ENCODE measurements at places on chromosomes 11 and 22.

GRCh38 chr11:6602096-6602940, 1.1 kb downstream of the RRP8 start:
- no peak for DNase-seq

DNA sequence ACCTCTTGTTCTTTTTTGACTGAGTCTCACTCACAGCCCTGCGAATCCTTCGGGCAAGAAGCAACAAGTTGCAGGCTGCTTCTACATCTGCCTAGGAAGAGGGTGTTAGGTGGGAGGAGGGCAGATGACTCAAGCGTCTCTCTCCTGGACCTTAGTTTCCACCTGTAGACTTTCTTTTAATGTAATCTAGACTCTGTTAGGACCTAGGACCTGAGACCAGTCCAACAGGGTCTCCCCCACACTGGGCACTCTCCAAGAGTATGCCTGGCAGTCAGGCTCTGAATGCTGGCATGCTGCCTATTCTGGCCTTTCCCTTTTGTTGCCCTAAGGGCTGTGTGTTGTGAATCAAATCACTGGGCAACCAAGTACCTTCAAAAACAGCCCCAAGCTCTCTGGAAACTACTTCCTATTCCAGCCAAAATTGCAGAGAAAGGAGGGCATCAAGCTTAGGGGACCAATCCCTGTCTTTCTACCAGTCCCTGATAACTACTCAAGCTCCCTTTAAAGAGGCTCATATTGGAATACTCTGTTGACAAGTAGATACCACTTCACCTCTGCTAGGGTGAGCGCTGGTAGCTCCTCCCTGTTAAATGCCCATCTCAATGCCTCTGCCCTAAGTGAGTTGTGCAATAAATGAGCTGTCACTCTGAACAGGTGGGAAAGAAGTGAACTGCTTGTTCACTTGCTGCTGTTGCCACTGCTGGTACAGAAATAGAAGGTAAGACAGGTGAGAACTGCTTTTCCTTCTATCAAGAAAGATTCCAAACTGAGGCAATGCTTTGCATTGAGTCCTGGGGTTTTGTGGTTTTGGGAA, at the start of gene BBOX1:
Gene BBOX1, plus strand, starts transcription at position 514 of the 814 bp plus-strand sequence. CDS start 14,616 bp downstream, outside the sequence.
- no peak for DNase-seq

DNA sequence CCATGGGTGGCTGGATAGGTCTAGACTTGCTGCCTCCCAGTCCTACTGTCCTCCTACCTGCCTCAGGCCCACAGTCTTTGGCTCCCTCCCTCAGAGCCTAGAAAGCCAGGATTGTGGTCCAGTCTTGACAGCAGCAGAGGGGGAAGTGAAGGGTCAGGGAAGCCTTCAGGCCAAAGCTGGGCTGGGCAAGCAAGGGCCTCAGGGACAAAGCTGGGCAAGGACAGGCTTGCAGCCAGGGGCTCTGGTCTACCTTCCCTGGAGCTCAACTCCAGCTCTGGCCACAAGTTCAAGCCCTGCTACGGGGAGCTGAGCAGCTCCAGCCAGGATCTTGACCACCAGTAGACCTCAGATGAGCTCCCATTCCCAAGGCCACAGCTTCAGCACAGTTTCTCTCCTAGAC, 14.9 kb downstream of the LMO1 start:
- DNase-seq = no peak

DNA sequence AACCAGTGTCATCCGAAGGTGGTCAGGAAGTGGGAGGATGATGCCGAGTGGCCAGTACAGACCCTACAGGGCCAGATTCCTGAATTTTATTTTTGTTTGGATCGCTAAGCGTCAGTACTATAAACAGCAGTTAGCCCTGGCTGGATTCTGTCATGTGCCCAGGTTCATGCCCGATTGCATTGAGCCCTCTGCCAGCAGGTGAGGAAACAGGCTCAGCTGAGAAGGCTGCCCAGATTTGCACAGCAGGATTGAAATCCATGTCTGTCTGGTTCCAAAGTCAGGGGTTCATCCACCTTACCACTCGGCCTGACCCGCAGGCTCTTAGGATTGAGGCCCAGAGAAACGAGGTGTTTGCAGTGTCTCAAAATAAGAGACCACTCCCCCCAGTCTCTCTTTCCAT, 9.1 kb upstream of the TBC1D22A start:
- no peak for DNase-seq

DNA sequence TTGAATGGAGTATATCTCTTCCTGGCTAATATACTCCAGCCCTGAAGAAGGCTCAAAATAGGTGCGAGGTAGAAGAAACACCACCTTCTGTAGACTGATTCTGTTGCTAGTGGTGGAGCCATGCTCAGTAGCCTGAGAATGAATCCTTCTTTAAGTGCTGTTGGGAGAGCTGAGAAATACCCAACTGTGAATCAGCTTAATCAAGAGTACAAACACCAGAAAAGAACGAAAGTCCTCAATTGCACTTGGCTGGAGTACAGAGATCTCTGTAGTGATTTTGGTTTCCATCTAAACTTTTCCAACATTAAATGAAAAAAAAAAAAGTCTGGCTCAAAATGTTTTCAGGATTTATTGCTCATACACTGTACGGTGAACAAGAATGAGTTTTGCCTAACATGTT, 619.1 kb downstream of the METTL15 start:
- DNase-seq = no peak

DNA sequence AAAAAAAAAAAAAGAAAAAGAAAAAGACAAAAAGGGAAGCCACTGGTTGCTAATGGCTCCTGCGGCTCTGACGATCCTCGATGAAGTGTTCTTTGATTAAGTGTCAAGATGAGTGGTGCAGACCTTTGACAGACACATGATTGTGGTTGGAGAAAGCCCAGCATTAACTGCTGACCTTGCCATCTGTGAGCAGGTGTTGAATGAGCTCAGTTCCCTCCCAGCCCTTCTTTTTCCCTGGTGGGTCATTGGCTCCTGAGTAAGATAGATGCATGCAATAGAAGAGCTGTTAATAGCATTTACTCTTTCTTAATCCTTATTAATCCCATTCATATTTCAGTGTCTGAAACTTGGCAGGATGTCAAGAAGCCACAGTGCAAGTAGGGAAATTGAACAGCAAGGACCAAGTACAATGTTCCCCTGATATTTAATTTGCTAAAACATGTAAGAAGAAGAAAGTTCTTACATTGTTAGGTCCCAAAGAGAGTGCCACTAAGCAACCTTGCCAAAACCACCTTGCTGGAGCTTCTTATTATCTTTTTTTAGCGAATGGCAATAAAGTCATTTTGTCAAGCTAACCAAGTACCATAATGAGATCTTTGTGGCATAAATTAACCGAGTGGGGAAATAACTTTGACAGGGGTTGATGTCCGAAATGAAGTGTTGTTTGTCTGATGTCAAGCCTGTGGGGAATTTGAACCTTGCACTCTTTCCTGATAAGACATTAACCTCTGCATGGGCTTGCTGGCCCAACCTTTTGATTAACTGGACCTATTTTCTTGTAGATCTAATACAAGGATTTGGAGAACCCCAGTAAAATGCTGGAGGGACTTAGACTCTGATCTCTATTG, 113.7 kb downstream of the PTPRJ start:
- DNase-seq = no peak

GRCh38 chr11:128687321-128687720, 6.6 kb upstream of the FLI1 start:
- no peak for DNase-seq

- no peak for DNase-seq
Measured at GRCh38 chr22:33440756-33441155, 382.6 kb upstream of the SYN3 start.

DNA sequence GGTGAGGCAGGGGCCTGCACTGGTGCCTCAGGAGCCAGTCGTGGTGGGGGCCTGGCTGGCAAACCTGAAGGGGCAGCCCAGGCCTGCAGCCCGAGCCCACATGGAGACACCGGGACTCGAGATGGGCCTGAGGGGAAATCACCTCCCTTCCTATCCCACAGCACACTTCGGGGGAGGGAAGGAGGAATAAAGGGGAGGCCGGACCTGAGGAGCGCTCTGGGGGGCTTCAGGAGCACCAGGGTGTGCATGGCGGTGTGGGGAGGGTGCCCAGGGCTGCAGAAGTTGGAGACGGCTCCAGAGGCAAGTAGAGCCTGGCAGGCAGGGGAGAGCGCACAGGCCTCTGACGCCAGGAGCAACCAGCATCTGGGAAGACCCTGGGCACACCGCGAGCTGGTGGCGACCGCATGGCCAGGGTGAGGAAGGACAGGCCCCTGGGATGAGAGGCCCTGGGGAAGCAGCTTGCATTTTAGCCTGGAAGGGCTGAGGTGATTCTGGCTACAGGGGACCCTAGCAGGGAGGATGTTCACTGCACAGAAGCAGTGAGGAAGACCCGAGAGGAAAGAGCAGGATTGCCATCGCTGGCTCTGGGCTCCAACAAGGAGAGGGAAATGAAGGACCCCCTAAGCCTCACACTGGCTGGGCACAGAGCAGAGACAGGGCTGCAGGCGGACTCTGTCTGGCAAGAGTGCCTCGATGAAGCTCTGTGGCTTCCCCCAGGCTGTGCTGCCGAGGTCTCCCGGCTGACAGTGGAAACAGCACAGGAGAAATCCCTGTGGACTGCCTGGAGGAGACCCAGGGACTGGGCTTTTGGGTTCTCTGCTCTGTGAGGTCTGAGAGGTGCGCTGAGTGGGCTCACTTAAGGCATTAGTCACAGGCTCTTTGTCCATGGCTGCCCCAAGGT, 457.7 kb downstream of the BRD1 start:
- no peak for DNase-seq

GRCh38 chr11:13669544-13670488, 1.3 kb downstream of the FAR1 start:
- DNase-seq = no peak

DNA sequence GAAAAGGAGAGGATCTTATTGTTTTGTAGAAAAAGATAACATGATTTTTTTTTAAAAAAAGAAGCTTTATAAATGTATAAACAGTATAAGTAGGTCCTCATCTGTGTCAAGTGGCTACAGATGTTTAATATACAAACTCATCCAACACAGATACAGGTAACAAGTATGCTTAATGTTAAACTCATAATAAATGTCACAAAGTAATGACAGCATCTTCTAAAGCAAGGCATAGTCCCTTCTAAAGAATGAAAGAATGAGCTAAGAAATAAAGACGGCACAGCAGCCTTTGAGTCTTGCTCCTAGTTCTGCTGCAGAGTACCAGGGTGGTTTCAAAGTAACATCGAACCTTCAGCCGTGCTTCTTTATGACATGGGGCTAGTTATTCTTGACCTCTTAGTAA, 28.7 kb upstream of the BLID start:
- DNase-seq = no peak

GRCh38 chr11:116927163-116927974, 89.9 kb upstream of the APOA1 start:
- no peak for DNase-seq

- DNase-seq = no peak
Measured at GRCh38 chr22:30362651-30363281, 6.0 kb downstream of the CCDC157 start.

- no peak for DNase-seq
Measured at GRCh38 chr11:105907319-105907718, 114.7 kb downstream of the MSANTD4 start.

DNA sequence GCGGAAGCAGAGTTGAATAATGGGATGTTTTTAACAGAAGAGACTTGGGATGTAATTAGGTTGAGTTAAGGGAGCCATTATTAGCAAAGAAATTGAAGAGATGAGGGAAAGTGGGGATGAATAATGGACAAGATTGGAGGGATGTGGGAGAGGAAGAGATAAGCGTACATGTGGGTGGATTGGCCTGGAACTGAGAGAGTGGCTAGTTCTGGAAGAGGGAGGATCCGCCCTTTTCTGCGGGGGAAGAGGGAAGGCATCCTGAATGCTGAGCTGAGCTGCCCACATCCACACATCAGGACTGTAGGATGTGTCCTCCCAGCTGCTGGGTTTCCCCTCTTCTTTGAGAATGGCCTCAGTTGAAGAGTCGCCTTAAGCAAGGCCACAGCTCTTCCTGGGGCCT, 68.3 kb upstream of the CADM1 start:
- DNase-seq = no peak

DNA sequence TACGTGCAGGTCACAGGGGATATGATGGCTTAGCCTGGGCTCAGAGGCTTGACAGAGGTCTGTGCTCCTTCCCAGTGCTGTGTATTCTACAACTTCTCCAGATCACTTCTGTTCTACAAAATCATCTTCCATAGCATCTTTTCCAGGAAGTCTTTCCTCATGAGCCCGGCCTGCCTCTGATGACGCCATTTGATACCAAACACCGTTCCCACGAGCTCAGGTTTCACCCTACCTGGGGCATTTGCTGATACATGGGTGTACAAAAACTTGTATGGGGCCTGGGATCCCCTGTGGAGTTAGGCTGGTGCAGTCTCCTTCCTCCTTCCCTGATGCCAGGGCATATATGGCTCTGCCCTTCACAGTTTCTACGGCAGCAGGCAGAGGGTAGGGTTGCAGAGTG, 78.7 kb downstream of the NECTIN1 start:
- DNase-seq = no peak

- DNase-seq = no peak
Measured at GRCh38 chr11:129945373-129945772, 50.0 kb upstream of the NFRKB start.

GRCh38 chr11:128735935-128736605, 42.2 kb downstream of the FLI1 start:
- no peak for DNase-seq

DNA sequence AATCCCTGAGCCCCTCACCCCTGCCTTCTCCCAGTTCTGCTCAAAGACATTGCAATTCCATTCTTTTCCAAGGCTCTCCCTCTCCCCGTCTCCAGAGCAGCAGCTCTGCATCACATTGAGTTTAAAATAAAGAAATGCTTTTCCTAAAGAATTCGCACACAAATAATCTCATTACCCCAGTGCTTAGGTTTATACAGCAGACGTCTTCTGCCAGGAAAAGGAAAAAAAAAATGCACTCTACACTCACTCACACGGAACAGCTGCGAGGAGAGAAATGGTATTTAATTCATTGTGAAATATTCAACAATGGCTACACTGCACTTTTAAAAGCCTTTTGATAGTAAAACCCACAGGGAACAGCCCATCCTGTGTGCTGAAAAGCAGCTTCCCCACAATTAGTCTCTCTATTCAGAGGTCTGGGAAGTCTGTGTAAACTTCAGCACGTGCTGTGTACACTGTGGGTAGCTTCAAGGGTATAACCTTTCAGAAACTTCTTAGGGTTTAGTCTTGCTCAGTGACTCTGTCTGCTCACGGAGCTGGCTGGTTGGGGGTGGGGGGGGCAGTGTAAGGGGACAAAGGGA, 42.8 kb downstream of the ETS1 start:
- no peak for DNase-seq

DNA sequence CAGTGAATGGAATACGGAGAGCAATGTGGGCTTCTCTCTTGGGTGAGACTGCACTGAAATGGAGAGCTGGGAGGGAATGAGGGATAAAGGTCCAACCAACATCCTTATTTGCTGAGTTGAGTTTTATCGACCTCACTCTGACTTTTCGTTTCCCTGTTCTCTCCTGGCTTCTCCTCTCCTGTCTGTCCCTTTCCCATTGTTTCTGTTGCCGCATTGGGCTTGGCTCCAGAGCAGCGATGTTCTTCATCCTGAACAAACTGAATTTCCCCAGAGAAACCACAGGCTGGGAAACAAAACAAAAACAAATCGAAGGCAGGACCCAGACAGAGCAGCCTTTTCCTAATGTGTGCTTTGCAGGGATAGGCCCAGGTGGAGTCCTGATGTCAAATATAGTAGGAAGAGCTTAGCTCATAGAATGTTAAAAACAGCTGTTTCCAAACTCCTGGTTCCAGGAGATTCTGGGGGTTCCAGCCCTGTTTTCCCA, 30.0 kb downstream of the MOV10L1 start:
- DNase-seq = no peak

- DNase-seq = no peak
Measured at GRCh38 chr11:68189888-68190287, 23.2 kb downstream of the KMT5B start.

GRCh38 chr11:132490978-132491377, 1041.3 kb downstream of the OPCML start:
- DNase-seq = no peak

Data from activated CD4-positive, alpha-beta T cell treated with anti-CD3 and anti-CD28 coated beads, Interleukin-2, amount 50 U/mL, for 24 hours (primary cell).